Gastroesophageal sphincter (tissue), 4 donors: ENCODE measurements at places on chromosomes 12 and 14. TPM values are rescaled to one million over a fixed set of nuclear protein-coding genes. Genes with fewer than 3 reads are reported as not detected.

DNA sequence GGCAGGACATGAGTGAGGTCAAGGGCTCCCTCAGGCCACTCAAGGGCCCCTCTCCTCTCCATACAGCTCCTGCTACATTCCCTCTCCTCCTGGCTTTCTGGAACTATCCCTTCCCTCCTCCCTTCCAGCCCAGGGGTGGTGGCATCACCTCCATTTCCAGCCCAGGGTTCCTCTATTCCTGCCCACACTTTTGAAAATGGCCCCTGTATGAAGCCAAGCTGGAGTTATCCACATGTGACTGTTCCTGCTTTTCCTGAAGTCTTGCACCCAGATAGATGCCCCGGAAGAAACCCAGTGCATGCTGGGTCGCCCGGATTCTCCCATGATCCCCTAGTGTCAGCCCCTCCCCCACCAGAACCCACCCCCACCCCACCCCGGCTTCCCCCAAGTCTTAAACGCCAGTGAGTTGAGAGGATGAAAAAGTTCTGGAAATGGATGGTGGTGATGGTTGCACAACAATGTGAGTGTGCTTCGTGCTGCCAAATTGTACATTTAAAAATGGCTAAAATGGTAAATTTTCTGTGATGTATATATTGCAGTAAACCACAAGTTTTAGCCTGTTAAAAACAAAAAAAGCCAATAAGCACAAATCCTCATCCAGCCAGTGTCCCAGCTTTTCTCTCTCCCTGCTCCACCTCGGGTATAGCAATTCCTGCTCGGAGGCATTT is 136.9 kb downstream of the SCARB1 start:
- no peak for ATAC-seq

DNA sequence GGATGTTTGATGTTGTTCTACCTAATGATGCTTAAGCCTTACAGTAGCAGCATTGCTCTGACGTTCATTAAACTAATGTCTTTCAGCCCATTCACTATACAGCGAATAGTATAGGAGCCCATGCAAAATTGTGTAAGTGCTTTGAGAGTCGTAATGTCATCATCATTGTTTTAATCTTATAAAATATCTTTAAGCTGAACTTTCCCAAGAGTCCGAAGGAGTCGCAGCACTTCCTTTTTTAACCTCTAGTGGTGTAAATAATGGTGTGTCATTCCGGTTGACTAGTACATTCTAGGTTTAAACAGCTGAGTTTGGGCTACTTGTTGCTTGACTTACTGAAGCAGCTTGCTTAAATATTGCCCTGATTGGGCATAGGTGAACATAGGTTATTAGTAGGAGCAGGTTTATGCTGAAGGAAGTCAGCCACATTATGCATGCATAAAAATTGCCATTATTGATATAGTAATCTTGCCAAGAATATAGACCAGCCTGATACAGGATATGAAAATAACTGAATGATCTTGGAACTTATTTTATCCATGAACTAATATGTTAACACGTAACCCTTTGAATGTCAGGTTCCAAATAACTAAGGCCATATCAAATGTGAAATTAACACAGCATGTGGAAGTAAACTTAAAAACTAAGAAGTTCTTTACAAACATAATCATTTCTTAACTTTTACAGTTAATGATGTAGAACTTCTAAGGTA is 2.6 kb downstream of the WNK1 start:
- no peak for ATAC-seq

DNA sequence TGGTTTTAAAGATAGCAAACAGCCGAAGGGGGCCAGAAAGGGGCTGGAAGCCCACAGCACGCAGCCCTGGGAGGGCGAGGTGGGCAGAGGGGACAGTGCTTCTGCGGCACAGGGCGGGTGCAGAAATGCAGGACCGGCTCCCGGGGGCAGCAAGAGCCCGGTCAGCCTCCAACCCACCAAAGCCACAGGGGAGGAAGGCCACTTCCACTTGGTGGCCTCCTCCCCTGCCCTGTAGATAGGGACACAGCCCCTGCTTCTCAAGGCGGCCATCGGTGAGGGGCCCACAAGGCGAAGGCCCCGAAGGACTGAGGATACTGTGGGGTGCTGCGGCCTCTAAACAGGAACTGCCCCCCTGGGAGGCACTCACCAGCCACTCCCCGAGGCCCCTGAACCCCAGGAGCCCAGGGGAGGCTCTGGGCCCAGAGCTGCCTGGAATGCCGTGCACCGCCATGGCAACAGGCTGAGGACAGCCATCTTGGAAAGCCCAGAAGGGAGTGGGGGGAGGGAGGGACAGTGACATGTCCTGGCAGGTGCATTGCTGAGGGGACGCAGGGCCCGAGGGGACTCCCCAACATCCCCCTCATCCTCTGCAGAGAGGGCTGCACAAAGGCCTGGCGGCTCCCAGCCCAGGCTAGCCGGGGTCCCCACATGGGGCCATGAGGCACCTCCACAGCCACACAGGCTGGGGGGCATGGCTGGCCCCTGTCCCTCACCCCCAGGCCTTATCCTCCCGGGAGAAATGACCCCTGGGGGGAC is 114.7 kb downstream of the NCOR2 start:
- no peak for ATAC-seq

DNA sequence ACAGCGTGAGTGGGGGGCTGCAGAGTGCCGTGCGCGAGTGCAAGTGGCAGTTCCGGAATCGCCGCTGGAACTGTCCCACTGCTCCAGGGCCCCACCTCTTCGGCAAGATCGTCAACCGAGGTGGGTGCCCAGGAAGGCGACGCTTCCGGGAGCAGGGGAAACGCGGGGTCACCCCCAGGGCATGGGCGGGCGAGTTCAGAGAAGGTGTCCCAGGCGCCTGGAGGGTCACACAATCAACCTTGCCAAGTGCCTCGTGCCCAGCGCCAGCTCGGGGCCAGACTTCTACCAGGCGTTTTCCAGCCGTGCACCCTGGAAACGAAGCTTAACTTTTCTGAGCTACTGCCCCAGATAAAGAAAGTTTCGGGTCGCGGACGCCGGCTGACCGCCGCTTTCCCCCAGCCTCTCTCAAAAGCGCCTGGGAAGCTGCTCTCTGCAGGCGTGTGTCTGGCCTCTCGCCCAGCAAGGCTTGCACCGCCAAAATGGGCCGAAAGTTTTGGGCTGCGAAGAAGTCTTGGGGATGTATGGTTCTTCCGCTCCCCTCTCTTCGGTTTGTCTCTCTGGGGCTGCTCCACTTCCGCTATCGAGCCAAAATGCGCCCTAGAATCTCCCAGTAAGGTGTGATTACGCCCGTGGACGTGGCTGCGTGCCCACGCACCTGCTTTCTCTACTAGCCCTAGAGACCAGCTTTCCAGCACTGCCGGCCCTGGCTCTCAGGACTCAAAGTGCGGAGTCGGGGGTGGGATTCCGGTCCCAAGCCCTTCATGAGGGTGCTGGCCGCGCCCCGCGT is 1.7 kb downstream of the WNT1 start:
- ATAC-seq = no peak

GRCh38 chr12:121751034-121751433 is 38.5 kb downstream of the TMEM120B start:
- no peak for ATAC-seq

DNA sequence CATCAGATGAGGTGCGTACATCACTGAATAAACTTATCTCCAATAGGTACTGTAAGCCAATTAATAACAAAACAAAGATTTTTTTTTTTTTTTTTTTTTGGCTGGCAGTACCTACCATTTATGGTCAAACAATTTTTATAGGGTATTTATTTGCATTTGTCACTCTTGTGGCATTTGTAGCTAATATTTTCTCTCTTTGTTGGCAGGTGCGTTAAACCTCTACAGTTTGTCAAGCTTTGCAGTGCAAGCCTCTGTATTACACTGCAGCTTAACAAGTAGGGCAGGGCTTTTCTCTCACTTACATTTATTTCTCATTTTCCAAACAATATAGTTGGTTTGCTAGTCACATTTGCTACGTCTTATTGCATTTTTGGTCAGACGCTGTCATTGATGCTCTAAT is 12.3 kb downstream of the PRPF39 start:
- no peak for ATAC-seq

DNA sequence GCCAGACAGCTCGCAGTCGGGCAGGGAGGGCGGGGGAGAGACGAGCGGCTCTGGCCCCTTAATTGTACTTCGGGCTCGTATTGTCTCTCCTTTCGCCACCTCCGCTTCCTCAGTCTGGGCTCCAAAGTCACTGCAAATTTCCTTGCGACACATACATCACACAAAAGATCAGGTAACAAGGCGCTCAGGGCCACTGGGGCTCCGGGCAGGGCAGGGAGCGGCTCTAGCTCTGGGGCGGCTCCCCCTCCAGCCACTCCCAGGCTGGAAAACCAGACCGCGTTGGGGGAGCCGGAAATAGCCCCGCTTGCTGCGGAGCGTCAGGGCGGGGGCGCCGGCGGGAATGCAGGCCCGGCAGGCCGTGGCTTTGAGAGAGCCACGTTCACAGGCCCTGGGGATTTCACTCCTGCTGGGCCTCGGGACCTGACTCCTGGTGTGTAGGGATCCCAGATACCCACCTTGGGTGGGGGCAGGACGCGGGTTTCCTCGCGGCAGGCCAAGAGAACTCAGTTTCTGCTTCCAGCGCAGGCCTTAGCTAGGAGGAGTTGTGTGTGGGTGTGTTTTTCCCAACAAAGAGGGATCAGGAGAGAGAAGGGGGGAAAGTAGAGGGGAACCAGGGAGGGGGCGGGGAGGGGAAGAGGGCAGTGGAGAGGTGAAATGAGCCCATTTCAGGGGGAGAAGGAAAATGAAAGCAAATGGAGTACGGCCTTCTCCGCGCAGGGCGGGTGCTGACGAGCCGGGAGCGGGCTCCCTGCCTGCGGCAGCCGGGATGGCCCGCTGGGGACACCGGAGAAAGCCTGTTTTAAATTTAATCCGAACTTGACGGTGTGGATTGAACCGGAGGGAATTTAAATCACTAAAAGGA is 4.4 kb upstream of the HOXC9 start:
- ATAC-seq = peak; percentile 6

- ATAC-seq = peak; percentile 31
Measured at GRCh38 chr12:9051158-9051550, 61.8 kb downstream of the KLRG1 start.

GRCh38 chr12:5912437-5913334 is 32.4 kb downstream of the ANO2 start:
- no peak for ATAC-seq

GRCh38 chr14:58763210-58763609 is 125.4 kb downstream of the DACT1 start:
- ATAC-seq = no peak

DNA sequence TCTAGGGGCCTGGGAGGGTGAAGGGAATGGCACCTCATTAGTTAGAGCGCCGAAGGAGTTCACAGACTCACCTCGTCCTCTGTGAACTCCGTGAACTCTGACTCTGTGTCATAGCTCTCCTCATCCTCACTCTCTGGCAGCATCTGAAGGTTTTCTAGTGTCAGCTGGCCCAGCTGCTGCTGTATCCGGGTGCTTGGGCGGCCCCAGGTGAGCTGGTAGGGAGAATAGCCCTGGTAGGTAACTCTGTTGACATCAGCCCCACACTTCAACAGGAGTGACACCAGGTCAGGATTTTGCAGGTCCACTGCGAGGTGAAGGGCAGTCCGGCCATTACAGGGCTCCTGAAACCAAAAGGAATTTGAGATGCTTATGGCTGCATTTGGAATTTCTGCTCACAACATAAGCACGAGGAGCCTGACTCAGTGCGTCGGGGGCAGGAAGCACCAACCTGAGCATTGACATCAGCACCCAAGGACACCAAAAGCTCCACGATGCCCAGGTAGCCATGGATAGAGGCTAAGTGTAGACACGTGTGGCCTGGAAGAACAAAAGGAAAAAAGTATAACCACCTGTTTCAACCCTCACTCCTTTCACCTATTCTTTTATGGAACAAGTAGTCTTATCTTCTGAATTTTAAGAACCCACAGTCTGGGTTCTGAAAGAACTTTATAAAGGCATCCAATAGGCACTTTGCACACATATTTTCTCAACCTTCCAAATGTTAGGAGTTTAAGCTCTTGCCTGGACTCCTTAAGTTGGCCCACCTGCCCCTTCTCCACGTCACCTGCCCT is 2.0 kb downstream of the NFKBIA start:
- ATAC-seq = no peak

GRCh38 chr14:42378880-42379279 is 772.2 kb downstream of the LRFN5 start:
- ATAC-seq = no peak

The RFX4 gene
- total RNA-seq = not detected

The TCL1B gene
- not detected for total RNA-seq

The RASAL1 gene
- 1.7 TPM for total RNA-seq

The DTX1 gene
- total RNA-seq = 2.3 TPM

The TMEM116 gene
- 6.5 TPM for total RNA-seq

The OR4K5 gene
- total RNA-seq = not detected
